CD4-positive, alpha-beta T cell treated with Interleukin-6 at 100 ng/mL for 8 hours (primary cell): ENCODE measurements at places on chromosomes 2 and 18.

- DNase-seq = no peak
Measured at GRCh38 chr2:15901808-15902130, 38.6 kb upstream of the MYCN start.

DNA sequence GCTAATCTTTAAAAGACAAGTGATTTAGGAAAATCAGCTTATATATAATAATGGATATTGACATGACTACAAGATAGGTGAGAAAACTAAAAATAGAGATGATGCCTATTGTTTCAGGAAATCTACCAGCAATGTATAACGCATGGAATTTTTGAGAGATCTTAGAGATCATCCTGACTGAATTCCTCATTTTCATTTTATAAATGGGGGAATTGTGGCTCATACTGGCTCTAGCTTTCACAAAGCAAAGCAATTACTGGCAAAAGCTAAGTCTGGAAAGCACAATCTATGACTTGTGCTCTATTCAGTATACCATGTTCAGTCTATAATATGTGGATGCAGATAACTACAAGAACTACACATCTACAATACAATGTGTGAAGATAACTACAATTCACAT, 51.9 kb upstream of the FANCL start:
- no peak for DNase-seq

- no peak for DNase-seq
Measured at GRCh38 chr2:167127135-167127534, 238.9 kb downstream of the XIRP2 start.

DNA sequence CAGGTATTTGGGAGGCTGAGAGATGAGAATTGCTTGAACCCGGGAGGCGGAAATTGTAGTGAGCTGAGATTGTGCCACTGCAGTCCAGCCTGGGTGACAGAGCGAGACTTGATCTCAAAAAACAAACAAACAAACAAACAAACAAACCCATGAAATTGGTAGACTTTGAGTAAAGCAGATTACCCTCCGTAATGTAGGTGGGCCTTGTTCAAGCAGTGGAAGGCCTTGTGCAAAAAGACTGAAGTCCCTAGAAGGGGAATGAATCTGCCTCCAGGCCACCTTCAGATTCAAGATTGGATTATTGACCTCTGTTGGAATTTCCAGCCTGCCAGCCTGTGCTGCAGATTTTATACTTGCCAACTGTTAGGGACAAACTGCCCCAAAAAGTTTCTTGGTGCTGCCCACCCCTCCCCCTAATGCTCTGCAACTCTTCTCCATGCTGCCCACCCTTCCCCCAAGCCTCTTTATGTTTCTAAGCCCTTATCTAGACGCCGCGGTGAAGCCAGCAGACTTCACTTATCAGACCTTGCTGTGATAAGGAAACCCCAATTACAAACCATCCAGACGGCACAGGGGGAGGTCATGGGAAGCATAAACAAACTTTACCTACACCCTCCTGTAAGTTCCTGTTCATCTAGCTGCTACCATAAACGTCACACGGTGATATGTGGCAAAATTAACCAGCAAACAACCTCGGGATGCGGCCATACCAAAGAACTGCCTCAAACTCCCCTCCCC, 17.0 kb downstream of the CYP27A1 start:
- no peak for DNase-seq

- DNase-seq = no peak
Measured at GRCh38 chr2:99403524-99403923, 66.3 kb downstream of the EIF5B start.

DNA sequence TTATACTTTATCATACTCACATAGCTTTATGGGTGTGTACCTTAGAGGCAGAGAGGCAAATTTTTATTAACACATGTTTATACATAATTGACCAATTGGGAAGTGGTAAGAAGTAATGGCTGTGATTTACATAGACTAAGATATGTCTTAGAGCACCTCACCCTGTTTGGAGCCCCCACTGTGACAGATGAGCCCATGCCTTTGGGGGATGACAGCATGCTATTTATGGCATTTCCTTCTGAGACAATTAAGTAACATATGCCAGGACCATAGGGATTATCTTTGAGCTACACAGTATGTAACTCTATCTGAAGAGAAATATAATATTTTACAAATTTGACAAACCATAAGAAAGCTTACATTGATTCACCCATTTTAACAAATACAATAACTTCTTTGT, 1655.3 kb upstream of the ACVR2A start:
- DNase-seq = no peak

DNA sequence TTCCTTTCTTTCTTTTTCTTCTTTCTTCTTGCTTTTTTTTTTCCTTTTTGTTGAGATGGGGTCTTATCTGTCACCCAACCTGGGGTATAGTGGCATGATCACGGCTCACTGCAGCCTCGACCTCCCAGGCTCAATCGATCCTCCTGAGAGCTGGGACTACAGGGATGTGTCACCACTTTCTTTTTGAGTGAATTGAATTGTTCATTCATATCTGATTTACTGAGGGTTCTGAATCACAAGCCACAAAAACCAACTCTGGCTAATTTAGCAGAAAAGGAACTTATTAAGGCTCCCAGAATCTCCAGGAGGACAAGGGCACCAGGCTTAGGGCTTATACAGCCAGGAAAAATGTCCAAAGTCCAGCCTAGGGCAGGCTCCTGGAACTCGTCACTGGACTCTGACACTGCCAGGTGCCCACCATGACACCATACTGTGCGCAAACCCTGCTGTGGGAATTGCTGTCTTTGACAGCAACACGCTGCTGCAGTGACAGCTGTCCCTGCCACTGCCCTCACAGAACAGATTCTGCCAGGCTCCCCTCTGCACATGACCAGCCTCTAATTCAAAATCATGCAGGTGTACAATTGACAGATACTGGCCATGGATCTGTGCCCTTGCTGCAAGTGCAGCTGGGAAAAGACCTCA, 42.9 kb upstream of the EML6 start:
- no peak for DNase-seq

GRCh38 chr2:132815516-132815915, 145.5 kb upstream of the LYPD1 start:
- no peak for DNase-seq

DNA sequence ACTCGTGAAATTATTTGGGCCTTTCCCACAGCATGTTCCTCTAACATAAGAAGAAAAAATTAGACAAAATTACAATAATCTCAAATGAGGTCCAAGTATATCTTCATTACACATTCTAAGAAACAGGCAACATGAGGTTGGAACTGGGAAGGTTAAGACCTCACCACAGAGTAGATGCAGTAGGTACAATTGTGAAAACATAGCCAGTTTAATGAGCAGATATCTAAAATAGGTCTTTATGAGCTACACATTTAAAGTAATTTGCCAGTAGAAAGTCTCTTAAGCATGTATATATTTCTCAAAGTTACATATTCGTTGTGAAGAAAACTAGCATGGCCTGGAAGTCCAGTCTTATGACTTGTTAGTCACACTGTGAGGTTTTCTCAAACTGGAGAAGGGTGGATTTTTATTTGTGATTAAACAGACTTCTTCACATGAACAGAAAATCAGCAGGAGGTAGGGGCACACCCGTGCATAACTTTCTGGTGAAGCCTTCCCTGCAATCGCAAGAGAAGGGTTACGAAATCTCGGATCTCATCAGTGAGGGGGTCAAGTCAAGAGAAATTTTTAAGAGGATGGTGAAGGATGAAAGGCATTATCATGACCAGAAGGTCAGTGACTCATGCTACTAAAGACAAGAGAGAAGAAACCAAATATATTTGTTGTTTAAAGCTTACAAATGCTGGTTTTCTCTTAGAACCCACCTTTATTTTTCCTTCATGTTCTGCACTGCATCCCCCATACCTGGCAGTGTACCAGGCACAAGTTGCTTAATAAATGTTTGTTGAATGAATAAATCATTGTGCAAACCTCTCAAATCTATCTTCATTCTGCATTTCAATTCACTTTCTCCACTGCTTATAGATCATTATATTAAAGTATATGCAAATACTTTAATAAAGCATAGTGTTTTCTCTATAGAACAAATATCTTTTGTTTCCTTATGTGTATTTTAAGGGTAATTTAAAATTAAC, 5.1 kb upstream of the RAB27B start:
- no peak for DNase-seq

DNA sequence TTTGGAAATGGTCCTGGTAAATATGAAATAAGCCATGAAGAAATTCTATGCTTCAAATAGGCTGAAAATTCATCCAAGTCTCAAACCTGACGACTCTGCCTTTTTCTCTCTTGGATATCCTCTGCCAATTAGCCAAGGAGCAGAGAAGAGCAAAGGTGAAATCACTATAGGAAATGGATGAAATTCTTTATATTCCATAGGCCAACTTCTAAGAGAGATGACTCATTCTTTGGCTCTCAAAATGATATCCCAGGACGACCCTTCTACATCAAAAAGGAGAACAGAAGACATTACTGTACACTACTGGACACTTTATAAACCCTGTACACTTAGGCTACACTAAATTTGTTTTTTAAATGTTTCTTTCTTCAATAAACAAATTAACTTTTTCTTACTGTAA, 22.7 kb downstream of the PDE1A start:
- no peak for DNase-seq

DNA sequence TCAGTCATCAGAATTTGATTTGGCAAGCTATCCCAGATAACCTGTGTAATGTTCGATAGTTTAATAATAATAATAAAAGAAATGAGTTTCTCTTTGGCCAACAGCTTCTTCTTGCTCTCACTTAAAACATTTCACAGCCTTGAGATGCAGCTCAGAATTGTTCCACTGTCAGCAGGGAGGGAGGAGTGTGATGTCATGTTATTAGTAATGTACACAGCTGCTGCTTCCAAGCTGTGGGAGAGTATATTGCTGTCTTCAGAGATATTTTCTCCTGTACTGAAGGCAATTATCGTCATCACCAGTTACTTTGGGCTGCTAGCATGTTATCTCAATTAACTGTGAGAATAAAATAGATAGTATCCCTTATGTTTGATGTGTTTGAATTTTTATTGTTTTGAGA, 146.9 kb upstream of the MAP3K20 start:
- DNase-seq = no peak

DNA sequence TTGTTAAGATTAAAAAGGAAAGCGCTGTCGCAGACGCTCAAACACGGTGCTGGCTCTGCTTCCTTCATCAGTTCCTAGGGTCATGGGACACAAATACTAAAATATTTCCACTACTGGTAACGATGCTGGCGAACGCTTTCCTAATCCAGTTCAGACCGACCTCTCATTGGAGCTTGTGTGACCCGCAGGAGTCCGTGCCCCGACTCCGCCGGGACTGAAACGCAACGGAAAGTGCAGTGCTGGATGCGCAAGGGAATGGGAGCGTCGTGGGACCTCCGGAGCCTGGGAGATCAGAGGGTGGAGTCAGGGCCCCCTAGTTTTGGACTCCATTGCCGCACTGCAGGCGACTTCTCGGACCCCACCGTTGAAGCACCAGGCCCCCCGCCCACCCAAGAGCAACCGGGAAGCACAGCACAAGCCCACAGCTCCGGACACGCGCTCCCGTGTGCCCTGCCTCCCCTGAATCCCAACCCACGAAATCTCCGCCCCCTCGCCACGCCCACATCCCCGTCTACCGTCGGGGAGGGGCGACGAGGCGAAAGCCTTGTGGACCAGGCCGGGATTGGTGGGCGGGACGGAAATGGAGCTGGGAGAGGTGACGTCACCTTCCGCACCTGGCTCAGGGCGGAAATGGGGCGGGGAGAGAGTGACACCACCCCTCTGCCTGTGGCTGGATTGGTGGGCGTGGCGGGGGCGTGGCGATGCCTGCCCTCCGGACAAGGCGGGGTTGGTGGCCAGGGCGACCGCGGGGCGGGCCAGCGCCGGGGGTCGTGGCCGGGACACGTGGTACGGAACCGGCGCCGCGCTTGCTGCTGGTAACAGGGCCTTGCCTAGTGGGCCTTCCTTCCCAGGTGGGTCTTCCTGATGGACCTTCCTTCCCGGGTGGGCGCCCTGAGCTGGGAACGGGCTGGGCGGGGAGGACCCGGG, at the start of gene CNDP2:
Gene CNDP2, plus strand, starts transcription at position 783 of the 927 bp plus-strand sequence. CDS start 3,611 bp downstream, outside the sequence.
- peak; percentile 99 for DNase-seq

DNA sequence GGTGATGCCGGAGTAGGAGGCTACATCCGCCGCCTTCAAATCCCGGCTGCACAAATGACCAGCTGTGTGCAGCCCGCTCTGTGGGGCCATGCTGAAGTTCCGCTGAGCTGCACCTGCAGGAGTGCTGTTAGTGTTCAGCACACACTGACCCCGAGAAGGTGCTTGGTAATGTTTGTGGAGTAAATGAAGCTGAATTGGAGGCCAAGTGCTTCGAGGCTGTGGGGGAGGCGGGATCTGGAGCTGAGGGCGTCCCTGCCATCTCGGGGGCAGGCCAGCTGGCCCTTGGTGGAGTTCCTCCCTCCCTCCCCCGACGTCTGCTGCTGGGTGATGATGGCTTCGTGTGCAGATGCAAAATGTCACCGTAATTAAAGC, 23.2 kb downstream of the KCNF1 start:
- DNase-seq = no peak

GRCh38 chr2:19893520-19894133, 8.2 kb downstream of the TTC32 start:
- DNase-seq = no peak

GRCh38 chr18:56927786-56928185, 219.1 kb upstream of the BOD1L2 start:
- DNase-seq = no peak

DNA sequence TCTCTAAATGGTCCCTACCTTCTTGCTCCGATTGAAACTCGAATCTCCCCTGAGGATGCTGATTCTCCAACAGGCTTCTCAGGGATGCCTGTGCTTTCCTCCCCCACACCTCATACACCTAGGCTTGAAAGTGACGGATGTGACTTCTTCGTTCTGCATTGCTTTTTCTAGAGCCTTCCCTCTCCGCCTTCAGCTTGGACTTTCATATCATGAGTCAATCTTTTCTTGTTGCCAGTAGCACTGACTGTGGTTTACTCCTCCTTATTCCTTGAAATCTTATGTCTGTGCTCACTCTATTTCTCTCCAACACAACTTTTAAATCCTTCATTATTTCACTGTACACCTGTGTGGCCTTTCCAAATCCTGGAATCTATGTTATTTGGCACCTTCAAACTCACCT, 451.4 kb downstream of the TMX3 start:
- no peak for DNase-seq

DNA sequence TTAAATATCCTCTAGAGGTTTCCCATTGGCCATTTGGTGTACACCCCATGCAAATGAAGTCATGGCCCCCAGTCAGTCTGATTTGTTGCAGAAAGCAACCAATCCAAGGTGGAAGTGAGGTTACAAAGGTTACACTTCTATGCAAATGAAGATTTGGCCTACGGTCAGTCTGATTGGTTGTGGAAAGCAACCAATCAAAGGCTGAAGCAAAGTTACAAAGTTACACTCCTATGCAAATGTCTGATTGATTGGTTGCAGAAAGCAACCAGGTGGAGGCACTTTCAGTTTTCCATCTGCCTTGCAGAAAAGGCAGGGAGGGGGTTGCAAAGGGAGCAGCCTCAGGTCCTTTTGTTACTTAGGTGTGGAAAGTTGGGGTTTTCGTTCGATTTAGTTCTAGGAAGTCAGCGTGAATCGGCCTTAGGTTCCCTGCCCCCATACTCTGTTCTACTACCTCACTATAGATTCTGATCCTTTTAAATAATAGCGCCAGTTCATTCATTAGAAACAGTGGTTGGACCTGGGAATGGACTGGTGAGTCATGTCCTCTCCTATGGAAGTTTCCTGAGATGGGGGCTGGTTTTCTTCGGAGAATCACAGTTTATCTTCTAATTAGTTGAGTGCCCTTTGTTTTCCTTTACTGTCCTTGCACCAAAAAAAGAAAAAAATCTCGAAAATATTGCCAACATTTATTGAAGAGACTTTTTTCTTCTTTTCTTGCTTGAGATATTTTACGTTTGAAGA, 279.5 kb downstream of the AGAP1 start:
- no peak for DNase-seq
